Stimulated activated CD8-positive, alpha-beta memory T cell treated with anti-CD3 and anti-CD28 coated beads, Interleukin-15, amount 100 ng/mL, for 24 hours (primary cell): ENCODE measurements at places on chromosomes 3 and 15.

GRCh38 chr15:70383856-70384255 lies 286.1 kb upstream of the TLE3 start:
- DNase-seq = no peak

- no peak for DNase-seq
Observed at GRCh38 chr3:22089284-22089683, 338.3 kb upstream of the ZNF385D start.

DNA sequence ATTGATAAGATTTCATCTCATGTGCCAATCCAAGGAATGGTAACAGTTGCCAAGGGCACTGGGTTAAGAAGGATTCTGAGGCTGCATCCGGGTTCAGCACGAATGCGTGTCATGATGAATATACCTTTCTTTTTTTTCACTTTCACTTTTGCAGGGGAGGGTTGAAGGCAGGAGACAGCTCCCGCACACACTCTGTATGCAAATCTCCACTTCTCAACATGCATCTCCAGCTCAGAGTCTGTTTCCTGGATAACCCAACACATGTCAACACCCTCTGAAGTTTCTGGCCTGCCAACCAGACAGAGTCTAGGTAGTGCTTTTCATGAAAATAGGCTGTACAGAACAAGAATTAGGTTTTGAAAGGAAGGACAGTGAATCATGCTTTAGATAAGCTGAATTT lies 21.6 kb downstream of the B4GALT4 start:
- no peak for DNase-seq

DNA sequence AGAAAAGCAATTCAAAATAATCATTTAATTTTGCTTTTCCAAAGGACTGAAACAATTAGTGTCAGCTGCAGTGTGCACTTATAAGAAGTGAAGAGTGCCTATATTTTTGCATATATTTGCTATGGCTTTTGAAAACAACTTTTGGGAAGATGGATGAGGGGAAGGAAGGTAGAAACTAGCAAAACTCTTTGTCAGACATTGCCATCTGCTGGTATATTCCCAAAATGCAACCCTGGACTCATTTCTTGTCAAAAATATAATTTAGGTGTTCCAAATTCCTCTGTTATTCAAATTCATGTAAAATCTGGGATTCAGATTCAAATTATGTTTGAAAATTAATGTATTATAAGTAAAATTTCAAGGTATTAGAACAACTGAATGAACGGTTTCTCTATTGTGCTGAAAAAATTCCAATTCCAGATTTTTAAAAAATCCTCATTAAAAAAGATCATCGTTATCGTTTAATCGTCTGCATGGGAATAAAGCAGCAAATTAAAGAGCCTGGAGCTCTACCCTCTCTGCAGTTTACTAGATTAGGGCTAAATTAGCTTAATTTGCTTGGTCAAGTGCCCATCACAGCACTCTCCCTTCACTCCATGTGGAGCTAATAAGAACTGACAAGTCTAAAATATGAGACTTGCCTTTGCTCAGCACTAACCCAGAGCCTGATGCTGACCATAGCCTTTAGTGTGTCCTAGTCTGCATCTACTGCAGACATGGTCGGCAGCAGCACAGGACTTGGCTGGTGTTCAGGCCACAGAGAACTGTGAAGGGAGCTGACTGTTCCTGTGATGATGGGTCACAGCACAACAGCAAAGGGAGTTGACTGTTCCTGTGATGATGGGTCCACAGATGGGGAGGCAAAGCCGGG lies 67.9 kb upstream of the MITF start:
- no peak for DNase-seq

GRCh38 chr15:99509686-99510461 lies 55.9 kb upstream of the MEF2A start:
- DNase-seq = no peak

- no peak for DNase-seq
Observed at GRCh38 chr3:128603811-128604775, 46.5 kb downstream of the RPN1 start.

DNA sequence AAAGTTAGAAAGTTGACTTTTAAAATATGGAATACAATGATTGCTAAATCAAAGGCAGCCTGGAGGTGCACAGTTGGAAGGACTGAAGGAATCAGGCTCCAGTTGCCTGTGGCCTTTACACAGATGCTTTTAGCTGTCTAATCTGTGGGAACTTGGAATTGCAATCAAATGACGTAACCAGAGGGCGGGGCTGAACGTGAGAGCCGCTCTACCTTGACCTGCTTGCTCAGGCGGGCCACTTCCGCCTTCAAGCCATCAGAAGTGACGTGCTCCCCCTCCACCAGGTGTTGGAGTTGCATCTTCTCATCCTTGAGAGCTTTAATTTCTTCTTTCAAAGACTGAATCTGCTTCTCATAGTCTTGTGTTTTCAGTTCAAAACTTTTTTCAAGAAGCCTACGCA lies 37.7 kb upstream of the GNB5 start:
- DNase-seq = no peak

- DNase-seq = no peak
Observed at GRCh38 chr3:173019378-173019777, 121.7 kb downstream of the SPATA16 start.

GRCh38 chr3:17038900-17039553 lies 154.3 kb downstream of the PLCL2 start:
- DNase-seq = no peak

- DNase-seq = no peak
Observed at GRCh38 chr3:71949442-71949841, 164.5 kb upstream of the PROK2 start.

GRCh38 chr15:74201710-74202420 lies 722 bp downstream of the STRA6 start:
- DNase-seq = no peak

GRCh38 chr15:35173444-35174118 lies 88.5 kb upstream of the NANOGP8 start:
- DNase-seq = no peak

- DNase-seq = no peak
Observed at GRCh38 chr15:91821458-91821857, 32.0 kb upstream of the SLCO3A1 start.

DNA sequence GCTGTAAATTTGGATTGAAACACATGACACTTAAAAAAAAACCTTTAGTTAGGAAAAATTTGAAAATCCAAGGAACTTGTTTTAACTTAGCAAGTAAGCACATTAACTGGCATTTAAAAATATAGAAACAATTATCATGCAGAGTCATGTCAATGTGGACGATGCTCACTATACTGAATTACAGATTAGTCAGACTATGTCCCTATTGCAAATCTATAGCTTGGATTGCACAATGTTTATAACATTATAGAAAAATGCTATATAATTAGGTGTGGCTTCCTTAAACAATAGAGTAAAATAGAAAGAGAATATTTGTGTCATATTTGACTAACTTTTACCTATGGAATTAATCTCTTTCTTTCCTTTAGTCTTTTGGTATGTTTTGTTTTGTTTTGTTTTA lies 48.4 kb upstream of the TUSC7 start:
- no peak for DNase-seq

DNA sequence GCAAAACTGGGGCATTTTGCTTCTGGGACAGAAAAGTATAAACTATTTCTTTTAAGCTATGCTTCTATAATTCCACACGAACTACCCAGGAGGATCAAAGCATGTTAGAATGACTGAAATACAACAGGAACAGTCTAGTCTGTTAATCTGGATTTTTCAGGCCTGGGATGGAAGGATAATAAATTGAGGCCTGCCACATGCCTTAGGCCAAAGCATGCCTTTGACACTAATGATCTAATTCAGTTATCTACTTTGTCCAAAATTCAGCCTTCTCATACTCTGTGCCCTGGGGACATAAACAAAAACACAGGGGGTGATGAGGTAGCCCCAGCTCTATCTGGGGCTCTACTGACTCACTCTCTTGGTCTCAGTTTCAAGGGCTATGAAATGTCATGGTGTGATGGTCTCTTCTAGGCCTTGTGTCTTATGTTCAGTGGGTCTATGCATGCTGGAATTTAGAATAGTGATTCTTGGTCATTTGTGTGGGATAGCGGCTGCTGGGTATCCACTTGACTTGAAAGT lies 32.5 kb downstream of the GAP43 start:
- DNase-seq = no peak

GRCh38 chr3:177538048-177538749 lies 340.9 kb upstream of the TBL1XR1 start:
- DNase-seq = no peak

GRCh38 chr3:50268703-50269451 lies at the start of gene SEMA3B:
SEMA3B (plus strand) TSS chr3:50269147; CDS start chr3:50269241, 94 bp downstream.
- DNase-seq = no peak

DNA sequence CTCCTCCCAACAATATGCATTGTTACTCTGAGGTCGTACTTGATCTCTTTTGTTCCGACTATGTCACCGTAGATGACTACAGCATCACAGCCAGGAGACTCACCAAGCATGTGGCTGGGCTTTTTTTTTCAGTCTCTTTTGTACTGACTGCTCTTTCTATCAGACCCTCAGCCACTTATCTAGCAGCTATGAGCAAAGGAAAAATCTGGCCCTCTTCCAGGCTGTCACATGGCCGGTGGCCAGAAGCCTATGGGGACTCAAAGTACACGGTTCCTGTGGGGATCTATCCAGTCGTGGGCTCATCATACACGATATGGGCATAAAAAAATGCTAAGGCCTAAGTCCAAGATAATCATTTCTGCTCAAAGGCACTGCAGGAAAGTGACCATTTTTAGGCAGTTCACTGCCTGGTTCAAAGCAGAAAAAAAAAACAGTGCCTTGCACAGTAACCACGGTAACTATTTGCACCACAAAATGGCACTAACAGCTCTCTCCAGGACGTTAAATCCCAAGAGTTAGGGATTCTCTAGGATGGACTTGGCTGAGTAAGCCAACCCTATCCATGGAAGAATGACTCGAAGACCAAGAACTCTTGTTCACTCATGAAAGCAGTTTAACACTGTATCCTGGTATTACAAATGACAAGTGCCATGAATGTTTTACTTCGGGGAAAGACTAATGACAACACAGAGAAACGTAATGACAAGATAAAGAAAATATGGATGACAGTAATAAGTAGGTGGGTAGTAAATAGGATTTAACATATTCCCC lies 50.3 kb downstream of the SHQ1 start:
- DNase-seq = no peak

GRCh38 chr3:10915376-10915775 lies 77.2 kb upstream of the SLC6A1 start:
- DNase-seq = no peak

- no peak for DNase-seq
Observed at GRCh38 chr15:57237301-57237642, 139.0 kb upstream of the CGNL1 start.

DNA sequence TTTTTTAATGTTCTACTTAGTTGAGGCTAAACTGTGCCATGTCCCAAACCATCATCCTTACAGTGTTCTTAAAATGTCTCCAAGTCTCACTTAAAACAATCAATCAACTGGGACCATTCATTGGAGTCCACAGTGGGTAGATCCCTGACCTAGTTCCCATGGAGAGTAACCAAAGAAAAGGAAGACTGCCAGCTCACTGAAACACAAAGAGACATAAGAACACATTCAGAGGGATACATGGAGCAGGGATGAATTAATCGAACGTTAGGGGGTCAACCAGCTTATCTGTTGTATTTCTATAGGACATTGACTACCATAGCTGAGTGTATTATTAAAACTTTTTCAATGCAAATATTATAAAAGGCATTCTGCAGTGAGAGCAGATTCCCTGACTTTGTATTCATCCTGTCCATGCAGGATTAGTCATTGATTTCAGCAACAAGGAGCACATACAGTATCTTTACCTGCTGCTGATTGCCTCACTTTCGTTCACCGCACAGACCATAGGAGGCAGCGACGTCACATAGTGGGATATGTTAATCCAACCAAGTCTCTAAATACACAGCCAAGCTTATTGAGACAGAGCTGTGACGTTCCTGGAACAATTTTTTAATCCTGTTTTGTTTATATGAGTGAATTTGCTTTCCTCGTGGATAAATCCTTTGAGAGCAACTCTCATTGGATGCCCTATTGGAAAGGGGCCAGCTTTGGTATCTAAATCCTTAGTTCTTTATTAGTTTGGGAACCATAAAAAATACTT lies 364.9 kb upstream of the RBMS3 start:
- no peak for DNase-seq

DNA sequence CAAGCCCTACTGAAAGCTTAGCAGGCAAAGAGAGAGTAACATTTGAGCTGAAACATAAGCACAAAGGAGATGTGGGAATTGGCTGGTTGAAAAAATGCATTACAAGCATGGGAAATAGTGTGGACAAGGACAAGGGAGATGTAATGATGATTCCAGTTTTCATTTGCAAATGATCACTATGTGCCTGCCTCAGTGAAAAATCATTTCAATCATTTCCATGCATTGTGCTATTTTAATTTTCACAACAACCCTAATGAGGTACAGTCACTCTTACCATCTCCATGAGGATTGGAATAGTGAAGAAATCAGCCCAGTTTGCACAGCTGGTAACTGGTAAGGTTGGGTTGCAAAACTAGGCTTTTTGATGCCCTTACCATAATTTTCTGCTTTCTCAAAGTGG lies 123.2 kb downstream of the ARNT2 start:
- no peak for DNase-seq

GRCh38 chr3:25151903-25152295 lies 276.2 kb upstream of the RARB start:
- no peak for DNase-seq

DNA sequence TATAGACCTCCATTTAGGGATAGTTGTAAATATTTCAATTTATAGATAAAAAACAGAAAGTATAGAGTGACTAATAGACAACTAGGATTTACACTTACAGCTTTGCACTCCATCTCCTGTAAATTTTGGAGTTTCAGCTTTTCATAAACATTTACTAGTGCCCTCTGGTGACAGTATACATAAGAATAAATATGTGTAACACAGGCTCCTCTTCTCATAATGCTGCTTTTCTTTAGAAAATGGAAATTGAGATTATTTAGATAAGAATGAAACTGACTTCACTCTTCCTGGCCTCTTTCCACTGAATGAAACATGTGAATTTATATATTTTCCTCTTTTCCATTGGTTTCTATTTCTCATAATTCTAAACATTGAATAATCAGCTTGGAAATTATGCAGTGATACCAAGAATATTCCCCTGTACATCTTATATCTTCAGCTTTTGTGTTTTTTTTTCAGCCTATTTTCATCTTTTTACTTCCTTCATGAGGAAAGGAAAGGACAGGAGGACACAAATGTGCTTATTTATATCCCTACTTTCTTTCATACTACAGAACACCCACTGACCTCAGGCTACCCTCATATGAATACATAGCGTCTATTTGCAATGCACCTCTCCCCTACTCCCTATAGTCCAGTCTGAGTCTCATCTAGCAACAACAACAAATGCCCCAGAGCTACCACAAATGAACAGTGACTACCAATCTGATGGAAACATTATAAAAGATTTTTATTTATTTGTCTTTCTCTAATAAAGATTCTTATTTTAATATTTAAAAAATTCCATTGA lies 103.1 kb upstream of the CCDC39 start:
- DNase-seq = no peak

- no peak for DNase-seq
Observed at GRCh38 chr15:67108122-67108961, 42.9 kb downstream of the SMAD3 start.

- DNase-seq = no peak
Observed at GRCh38 chr15:50182219-50183013, 420 bp downstream of the SLC27A2 start.

DNA sequence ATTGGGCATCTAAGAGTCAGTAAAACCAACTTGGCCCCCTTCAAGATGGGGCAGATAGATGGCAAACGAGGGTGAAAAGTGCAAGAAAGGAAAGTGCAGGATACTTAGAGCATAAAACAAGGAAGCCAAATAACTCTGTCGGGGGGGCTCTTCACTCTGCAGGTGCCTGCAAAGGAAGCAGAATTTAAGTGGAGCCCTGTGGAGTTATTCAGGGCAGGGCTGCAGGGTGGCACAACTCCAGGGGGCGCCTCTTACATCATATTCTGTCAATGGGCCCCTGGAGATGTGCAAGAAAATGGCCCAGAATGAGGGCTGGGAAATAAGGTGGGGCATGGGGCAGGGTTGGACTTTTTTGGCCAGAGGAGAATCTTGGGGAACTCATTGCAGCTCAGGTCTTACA lies 69.7 kb downstream of the CD47 start:
- DNase-seq = no peak
